Hindlimb muscle (tissue), 1 donor: ENCODE measurements at places on chromosomes 5 and 9. TPM values are rescaled to one million over a fixed set of nuclear protein-coding genes. Genes with fewer than 3 reads are reported as not detected.

NAA35 gene
- polyA plus RNA-seq, result 20.7 TPM

PLAC8L1 gene
- polyA plus RNA-seq, result 1.3 TPM

PCDHA11 gene
- polyA plus RNA-seq, result 0.30 TPM

IQGAP2 gene
- 6.6 TPM for polyA plus RNA-seq

LCN1 gene
- polyA plus RNA-seq, result not detected

GRCh38 chr5:88885002-88885401, 2.0 kb upstream of the MEF2C start:
- no peak for DNase-seq

DNA sequence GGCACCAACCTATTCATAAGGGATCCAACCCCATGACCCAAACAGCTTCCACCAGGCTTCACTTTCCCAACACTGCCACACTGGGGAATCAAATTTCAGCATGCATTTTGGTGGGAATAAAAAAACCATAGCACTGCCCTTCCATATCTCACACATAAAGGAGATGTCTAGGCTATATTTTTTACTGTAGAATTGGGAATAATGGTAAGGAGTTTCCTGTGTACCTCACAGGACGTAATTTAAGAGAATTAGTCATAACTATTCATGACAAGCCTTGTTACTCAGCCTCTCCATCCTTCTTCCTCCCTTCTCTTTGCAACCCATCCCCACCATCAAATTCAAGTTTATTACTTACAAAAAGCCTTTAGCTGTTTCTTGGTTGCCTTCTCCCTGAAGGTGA, 352.1 kb downstream of the MLLT3 start:
- no peak for DNase-seq

DNA sequence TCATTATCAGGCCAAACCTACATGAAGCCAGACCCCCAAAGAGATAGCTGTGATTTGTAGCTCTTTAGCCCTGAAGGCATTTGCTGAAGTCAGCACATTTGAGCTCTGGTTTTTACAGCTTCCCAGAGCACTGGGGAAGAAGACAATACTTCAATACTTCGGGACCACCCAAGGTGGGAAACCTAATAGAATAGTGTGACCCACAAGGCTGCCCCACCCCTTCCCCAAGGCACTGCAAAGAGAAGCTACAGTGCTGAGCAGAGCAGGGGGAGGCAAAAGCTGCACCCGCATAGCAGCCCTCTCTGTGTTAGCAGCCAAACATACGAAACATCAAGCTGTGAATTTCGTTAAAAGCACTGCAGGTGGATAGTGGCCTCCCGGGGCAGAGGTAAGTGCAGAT, 87.3 kb downstream of the HSD17B3 start:
- no peak for DNase-seq

DNA sequence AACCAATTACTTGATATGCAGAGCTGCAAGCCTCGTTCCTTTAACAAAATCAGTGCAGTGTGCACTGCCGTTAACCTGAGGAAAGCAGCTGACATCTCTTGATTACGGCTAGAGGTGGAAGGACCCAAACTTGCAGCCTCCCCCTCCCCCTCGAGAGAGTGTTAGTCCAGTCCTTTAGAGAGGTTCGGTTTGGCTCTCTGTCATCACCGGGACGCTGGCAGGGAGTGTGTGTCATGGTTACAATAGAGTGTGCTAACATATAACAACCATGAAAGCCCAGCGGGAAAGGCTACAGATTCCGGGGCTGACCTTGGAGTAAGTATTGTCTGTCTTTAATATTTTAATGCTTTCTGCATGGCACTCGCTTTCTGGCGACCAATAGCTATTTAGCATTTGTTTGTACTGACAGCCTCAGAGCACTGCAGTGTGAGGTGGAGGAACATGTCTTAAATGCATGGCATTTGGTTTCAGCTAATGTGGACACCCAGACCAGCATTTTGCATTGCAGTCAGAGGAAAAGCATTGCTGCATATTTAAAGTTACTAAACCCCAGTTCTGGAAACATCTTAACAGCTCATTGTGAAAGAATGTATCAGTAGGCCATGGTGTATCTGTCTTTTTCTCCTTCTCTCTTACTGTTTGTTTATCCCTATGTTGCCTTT, 237.5 kb downstream of the CD180 start:
- peak; percentile 34 for DNase-seq

- no peak for DNase-seq
These were observed 127.5 kb downstream of the ARRDC3 start for GRCh38 chr5:91255396-91256141.

DNA sequence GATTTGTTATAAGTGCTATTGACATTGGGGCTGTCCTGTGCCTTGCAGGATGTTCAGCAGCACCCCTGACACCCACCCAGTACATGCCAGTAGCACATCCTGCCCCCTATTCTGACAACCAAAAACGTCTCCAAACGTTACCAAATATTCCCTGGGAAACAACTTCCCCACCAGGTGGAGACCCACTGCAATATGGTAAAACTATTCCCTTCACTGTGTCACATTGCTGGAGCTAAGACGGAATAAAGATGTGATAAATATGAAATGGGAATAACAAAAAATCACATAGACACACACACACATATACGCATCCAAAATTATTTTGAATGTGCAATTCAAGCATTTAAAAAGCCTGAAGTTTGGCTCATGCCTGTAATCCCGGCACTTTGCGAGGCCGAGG, 874.3 kb upstream of the DMAC1 start:
- no peak for DNase-seq

GRCh38 chr9:86801246-86801645, 146.1 kb downstream of the GAS1 start:
- DNase-seq, result peak; percentile 84
